Activated gamma-delta T cell treated with Interleukin-2 at 50 U/mL for 16 hours (primary cell): ENCODE measurements at places on chromosomes 12 and 14.

DNA sequence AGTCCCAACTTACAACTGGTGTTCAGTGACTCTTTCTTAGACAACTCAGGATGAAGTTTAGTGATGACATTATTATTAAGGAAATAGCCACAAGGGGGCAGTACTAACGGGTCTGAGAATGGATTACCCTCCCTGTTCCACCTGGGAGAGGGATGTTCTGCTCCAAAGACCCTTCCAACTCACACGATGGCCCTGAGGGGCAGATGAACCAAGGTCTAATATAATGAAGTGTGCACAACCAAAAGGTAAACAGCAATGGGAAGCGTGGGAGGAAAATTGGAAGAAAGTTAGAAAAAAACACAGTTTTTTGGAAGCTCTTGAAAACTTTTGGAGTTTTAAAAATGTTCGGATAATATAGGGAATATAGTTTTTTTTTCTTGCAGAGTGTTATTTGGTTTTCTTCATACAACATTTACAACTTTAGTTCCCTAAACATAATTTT is 24.0 kb downstream of the FGF6 start:
- DNase-seq = peak; percentile 21

- no peak for DNase-seq
Measured at GRCh38 chr12:14418451-14418890, 53.0 kb downstream of the ATF7IP start.

GRCh38 chr12:72747111-72747849 is 475.1 kb downstream of the TRHDE start:
- DNase-seq = no peak

DNA sequence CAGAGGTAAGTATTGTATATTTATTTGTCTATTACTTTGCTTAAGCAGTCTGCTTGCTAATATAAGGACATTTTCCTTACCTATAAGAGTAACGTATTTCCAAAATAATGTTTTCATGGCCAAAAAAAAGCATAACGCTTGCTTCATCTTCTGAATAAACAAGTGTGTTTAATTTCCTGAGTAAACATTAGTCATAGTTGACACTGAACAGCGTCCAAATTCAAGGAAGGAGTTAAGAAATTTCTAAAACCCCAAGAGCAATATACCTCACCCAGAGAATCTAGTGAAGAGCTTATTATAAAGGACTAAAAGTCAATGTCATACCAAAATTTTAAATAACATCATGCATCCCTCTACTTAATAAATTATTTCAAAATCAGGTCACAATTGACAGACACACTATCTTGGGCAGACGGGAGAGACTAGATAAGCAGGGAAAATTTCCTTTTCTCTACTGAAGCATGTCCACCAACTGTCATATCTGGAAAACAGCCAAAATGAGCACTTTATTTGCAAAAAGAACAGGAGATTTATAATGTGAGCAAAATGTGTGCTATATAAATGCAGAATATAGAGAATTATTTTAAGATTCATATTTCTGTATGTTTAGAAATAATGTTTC is 25.1 kb downstream of the ANKS1B start:
- no peak for DNase-seq

DNA sequence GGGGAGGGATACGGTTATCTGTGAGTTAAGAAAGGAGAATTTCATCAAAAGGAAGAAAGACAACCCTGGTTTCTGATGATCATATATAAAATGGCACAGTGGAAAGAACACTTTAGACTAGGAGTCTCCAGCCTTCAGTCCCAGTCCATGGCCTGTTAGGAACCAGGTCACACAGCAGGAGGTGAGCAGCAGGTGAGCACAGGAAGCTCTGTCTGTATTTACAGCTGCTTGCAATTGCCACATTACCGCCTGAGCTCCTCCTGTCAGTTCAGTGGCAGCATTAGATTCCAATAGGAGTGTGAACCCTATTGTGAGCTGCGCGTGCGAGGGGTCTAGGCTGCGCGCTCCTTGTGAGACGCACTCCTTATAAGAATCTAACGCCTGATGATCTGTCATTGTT is 137.9 kb downstream of the BTG1 start:
- DNase-seq = no peak

DNA sequence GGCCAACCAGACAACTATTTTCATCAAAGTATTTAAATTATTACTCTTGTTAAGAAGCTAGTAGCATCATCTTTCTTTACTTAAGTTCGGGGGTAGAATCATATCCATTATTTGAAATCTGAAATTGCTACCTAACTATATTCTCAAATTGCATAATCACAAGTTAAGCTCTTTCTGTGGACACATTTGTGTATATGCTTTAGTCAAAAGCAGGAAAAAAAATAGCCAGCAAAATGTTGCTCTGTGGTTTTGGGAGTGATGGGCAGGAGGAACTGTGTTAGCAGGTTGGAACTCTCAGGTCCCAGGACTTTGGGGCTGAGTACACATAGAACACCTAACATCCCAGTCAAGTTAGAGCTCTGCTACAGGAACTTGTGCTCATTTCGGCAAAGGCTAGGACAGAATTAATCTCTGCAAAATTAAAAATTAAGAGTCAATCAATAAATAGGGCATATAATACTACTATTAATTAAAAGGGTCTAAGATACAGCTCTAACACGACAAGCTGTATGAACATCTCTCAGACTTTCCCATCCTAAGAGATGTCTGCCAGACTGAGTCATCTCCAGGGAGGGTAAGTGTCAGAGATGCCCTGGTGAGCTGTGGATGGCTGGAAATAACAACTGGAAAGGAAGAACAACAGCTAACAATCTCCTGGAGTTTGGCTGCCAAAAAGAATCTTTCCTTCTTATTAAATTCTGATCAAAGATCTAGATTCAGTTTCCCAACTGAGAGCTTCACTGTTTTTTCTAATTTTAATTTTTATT is 203.5 kb upstream of the GZMB start:
- DNase-seq = no peak

- no peak for DNase-seq
Measured at GRCh38 chr14:33039311-33039710, 100.6 kb downstream of the NPAS3 start.

DNA sequence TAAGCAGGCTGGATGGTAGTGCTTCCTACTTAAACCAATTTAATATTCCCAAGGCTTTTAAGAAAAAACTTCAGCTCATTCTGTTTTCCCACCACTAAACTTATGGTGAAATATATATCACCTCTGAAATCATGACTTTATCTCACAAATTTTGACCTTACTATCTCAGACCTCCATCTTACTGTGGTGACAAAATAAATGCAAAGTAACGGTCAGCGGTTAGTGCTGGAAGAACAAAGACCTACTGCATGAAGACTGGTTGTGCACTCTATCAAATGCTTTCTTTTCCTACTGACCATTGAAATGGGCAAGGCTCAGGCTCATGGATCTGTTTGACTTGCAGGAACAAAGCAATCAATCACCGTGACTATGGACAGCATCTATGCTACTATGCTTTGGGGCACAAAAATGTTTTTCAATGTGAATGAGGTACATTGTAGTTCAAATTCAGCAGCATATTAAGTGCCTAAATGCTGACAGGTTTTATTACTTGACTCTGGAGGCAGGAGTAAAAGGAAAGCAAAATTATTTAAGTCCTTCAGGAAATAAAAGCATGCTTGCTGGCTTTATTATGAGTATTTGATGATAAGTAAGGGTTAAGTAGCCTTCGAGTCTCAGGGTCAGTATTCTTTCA is 43.1 kb upstream of the GTF2A1 start:
- no peak for DNase-seq
